ENCODE measurements at places on chromosomes 2 and 18.

GRCh38 chr2:221360312-221360711 is 211.8 kb downstream of the EPHA4 start:
- no peak for DNase-seq

GRCh38 chr2:230220347-230220969 is 674 bp upstream of the SP110 start:
- no peak for DNase-seq

DNA sequence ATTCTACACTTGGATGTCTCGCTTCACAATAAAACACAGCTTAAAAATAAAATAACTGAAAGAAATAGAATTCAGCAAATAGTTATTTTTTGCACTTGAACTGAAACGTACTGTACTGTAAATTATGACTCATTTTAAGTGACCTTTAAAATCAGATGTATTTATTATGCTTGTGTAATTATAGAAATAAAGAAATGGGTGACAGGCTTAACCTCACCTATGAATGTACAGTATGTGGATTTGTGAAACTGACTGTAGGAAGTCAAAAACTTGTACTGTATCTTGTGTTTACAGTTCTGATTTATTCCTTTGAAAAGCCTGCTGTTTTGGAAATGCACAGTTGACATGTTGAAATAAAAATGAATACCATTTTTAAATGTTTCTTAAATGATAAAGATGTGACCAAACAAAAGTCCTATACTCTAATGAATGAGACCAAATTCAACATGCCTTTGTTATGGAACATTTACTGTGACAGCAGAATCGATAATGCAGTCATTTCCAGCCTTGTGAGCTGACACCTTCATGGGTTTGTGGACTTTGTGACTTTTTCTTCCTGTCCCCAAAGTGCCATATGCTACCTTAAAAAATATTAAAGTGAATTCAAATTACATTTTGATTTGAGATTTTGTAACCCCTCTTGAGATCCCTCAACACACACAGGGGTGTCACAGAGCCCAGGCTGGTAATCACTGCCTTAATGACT is 32.7 kb downstream of the NEMP2 start:
- DNase-seq = no peak

DNA sequence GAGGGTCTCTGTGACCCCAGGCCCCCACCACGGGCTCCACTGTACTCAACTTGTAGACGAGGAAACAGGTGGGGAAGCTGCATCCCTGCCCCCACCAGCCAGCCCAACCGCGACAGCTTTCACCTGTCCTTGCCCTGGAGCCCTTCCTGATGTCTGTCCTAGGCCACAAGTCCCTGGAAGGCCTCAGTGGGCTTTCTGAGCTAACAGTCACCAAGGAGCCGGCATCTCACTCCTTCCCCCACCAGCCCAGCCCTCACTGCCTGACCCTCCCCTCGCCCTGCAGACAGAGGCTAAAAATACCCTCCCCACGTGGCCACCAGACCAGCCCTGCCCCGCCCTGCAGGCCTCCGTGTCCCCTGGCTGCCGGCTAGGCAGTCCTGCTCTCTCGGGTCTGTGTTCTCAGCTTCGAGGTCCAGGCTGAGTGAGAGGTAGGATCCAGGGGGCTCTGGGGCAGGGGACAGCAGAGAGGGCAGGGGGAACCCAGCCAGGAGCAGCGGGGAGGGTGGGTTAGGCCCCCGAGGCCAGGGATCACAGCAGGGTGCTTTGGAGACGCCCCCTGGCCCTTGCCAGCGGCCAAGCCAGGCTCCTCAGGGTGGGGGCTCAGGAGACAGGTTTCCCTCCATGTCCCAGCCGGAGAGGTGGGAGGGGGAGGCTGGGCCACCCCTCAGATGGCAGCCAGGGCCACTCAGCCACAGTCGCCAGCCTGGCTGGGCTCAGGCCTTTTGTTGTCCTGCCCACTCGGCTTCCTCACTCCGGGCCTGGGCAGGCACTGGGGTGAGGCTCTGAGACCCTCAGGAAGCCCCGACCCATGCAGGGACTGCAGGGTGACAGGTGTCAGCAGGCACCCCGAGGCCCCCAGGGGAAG is at the start of gene KLHL30:
Gene KLHL30, plus strand, starts transcription at position 338 of the 865 bp plus-strand sequence. CDS start 2,087 bp downstream, outside the sequence.
- no peak for DNase-seq

- peak; percentile 47 for DNase-seq
These were observed 248.5 kb downstream of the CDH20 start for GRCh38 chr18:61581578-61582201.

GRCh38 chr2:181172676-181173075 is 192.3 kb downstream of the UBE2E3 start:
- DNase-seq = no peak

GRCh38 chr2:34147780-34148179 is 548.7 kb upstream of the FAM98A start:
- no peak for DNase-seq

DNA sequence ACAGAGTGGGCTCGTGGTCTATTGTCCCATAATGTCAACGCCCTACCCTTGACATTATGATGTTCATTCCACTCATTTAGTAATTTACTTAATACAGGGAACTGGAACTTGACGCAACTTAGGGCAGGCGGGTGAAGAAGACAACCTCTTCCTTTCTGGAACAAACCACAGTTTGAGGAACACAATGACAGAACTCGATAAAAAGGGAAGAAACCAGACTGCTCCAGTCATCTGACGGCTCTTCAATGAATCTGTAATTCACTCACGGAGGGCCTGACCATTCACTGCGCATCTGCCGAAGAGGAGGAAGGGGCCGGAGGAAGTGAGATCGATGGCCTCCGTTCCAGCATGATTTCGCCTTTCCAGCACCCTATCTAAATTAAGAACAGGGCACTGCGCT is 83.2 kb downstream of the BCL2 start:
- no peak for DNase-seq

DNA sequence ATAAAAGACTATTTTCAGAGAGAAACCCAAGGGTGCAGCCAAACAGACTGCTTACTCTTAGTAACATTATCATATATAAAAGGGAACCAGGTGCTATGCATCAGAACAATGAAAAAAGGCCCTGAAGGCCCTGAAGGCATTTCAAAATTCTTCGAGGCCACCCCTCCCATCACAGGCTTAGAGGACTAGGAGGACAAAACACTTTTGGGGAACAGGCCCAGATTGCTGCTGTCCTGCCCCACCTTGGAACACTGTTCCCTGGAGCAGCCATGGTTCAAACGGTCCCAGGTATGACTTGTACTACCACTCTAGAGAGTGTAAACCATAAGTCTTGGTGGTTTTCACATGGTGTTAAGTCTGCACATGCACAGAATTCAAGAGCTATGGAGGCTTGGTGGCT is 2183.1 kb upstream of the CELF4 start:
- DNase-seq = no peak

Data from stimulated activated naive CD4-positive, alpha-beta T cell treated with Interleukin-2 at 50 U/mL for 16 hours (primary cell).